Fibroblast of skin of abdomen (primary cell): ENCODE measurements at places on chromosomes 3 and 15.

DNA sequence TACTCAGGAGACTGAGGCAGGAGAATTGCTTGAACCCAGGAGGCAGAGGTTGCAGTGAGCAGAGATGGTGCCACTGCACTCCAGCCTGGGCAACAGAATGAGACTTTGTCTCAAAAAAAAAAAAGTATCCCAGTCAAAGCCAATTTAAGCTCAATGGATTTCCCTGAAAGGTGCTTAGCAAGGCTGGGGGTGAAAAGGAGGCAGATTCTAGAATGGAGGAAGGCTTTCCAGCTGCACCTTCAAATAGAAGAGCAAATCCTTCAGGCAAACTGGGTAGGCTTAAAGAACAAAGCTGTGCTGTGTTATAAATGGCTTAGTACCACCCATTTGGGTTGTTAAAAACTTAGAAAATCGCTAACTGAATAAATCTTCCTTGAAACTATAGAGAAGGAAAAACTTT, 3.0 kb upstream of the IFT57 start:
- DNase-seq = no peak

DNA sequence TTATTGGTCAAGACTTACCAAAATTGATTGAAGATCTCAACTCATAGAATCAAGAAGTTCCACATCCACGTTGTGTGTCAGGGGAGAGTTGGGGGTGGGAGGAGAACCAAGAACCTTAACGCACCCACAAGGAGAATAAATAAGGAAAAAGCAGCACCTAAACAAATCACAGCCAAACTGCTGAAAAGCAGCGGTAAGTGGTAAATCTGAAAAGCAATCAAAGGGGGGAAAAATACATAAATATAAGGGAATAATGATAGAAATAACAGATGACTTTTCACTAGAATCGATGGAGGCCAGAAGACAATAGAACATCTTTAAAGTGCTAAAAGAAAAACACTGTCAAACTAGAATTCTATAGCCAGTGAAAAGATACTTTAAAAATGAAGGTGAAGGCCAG, 20.1 kb upstream of the BHLHE40 start:
- no peak for DNase-seq

- no peak for DNase-seq
Measured at GRCh38 chr3:80331494-80332170, 563.8 kb upstream of the ROBO1 start.

- no peak for DNase-seq
Measured at GRCh38 chr3:147354623-147355022, 51.7 kb downstream of the ZIC4 start.

DNA sequence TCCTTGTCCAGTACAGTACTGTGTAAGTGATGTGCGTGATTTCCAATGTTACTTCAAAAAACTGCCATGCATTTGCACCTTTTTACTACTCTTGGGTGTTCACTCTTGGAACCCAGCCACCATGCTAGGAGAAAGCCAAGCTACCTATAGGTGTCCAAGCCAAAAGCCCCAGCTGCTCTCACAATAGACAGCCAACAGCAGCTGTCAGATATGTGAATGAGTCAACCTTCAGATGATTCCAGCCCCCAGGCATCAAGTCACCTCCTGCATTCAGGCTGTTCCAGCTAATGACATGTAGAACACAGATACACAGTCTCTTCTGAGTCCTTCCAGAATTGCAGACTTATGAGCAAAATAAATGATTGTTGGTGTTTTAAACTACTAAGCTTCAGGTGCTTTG, 417.7 kb upstream of the TGFBR2 start:
- peak; percentile 27 for DNase-seq

DNA sequence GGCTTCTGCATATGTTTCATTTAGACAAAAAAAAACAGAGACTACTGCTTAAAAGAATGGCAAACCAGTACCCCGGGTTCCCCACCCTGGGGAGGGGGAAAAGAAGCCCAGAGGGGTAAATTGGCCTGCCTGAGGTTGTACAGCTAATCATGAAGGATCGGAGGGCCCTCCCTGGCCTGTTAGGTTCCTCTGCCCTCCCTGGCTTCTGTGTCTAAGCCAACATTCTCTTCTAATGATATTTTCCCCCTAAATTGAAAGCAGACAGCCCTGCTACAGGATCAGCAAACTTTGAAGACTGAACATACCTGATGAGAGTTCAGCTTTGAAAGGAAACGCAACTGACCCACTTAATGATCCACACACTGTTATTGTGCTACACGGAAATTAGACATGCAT, 2.5 kb downstream of the ARHGAP31 start:
- peak; percentile 58 for DNase-seq

DNA sequence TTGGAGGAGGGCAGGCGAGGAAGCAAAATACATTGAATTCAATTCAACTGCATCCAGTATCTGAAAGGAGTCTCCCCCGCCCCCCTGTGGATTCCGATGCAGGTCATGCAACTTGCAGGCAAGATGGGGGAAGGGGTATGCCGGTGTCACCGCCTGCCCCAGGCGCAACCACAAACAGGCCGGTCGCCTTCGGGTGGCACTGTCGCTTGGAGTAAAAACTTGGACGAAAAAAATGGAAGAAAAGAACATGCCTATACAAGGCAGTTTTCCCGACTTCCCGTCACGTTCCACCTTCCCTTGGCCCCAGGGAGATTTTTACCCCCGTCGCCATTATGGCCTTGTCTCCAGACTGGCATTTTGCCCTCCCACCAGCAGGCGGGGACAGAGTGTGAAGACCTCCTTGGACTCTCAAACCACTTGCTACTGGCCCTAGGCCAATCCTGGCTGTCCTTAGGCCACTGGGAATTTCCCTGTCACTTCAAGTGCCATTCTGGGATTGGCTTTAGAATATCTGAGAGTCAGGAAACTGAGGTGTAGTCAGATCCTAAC, 1.6 kb upstream of the NTRK3 start:
- no peak for DNase-seq

- peak; percentile 2 for DNase-seq
Measured at GRCh38 chr3:39870706-39871105, 61.3 kb downstream of the MYRIP start.

DNA sequence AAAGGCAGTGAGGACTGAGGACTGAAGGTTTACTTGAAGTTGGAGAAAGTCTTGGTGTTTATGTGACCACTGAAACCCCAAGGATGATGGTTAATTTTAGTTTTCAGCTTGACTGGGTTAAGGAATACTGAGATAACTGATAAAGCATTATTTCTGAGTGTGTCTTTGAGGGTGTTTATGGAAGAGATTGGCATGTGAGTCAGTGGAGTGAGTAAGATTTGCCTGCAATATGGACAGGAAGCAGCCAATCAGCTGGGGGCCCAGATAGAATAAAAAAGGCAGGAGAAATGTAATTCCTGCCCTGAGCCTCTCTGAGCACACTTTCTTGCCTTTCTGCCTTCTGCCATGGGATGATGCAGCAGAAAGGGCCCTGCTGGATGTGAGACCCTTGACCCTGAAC, 92.4 kb downstream of the KBTBD8 start:
- peak; percentile 82 for DNase-seq

DNA sequence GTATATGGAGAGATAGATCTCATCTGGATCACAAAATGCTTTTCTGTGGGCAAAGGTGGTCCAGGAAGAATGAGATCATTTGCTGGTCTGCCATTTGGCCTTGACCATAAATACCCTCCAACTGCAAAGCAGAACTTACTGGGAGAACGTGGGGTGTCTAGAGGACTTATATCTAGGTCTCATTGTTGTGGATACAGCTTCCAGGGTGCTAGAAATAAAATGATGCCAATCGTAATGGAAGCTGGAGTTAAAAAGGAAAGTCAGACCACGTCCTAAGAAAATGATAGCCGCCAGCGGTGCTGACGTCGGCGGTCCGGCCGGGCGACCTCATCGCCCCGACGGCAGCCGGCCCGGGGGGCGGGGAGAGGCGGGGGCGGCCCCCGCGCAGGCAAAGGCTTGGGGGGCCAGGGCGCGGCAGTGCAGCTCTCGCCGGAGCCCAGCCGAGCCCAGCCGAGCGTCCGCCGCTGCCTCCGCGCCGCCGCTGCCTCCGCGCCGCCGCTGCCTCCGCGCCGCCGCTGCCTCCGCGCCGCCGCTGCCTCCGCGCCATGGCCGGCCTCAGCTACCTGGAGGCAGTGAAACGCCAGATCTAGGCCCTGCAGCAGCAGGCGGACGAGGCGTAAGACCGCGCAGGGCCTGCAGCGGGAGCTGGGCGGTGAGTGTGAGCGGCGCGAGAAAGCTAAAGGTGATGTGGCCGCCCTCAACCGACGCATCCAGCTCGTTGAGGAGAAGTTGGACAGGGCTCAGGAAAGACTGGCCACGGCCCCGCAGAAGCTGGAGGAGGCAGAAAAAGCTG, 89.5 kb downstream of the EOMES start:
- DNase-seq = peak; percentile 60

DNA sequence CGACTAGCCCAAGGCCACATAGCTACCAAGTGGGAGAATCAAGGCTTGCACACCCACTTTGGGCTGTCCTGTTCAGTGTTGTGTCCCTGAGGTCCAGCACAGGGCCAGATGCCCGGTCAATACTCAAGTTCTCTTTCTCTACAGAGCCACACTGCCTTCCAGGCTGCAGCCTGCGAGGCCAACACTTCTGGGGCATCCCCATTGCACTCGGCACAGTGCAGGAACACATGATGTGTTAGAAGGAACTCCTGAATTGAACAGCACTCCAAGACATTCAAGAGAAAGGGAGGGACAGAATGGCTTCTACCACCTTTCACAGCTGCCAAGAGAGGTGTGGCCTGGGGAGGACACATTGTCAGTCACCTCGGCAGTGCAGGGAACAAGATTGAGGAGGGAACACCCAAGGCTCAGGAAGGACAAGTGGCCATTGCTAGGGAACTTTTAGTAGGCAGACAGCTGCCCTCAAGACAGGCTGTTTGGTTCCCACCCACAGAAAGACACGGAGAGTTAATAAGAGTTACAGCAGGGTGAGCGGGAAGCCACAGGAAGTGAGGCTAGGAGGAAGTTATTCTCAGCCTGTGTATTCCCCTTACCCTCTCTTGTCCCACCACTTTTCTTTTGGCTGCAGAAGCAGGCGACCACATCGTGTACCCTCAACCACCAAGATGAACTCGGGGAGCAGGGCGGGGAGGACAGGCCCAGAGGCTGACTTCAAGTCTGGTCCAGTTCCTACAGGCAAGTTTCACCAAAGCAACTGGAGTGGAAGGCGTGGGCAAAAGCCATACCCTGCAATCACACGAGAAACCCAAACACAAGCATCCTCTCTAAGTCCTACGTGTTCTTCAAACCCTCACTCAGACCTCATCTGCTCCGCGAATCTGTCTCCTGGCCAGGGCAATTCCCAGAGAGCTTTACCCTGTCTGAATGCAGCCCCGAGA, 69.4 kb downstream of the SRGAP3 start:
- DNase-seq = no peak

DNA sequence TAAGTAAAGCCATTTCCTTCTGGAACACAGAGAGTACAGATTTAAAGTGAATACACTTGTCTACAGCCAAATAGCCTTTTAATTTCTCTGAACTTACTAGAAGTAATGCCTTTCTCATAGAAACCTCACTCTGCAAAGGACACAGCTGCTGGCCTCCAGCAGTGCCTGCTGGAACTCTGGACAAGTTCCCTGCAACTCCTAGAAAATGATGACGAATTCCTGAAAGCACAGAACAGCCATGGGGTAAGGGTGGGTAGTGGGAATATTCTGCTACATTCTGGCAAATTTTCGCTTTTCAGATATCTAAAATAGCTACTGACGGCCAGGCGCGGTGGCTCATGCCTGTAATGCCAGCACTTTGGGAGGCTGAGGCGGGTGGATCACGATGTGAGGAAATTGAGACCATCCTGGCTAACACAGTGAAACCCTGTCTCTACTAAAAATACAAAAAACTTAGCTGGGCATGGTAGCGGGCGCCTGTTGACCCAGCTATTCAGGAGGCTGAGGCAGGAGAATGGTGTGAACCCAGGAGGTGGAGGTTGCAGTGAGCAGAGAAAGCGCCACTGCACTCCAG, 34.4 kb downstream of the RYK start:
- no peak for DNase-seq

DNA sequence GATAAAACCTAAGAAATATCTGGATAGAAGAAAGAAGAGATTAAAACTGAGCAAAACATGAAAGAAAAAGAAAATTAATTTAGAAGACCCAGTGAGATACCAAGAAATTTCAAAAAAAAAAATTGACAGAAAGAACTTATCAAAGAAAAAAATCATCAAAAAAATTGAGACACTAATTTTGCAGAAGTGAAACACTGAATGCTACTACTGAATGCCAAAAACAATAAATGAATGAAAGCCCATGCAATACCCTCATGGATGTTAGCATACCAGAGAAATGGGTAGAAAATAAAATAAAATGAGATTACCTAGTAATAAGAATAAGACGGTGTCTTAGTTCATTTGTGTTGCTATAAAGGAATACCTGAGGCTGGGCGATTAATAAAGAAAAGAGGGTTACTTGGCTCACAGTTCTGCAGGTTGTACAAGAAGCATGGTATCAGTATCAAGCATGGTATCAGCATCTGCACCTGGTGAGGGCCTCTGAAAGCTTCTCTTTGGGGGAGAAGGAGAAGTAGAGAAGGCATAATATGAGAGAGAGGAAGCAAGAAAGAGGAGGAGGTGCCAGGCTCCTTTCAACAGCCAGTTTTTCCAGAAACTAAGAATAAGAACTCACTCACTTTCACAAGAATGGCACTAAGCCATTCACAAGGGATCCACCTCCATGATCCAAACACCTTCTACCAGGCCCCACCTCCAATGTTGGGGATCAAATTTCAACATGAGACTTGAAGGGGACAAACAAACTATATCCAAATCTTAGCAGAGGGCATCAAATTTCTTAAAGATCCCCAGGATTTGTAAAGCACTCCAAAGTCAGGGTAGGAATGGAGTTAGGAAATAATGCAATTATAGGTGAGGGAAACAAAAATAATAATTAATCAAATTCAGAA, 73.2 kb downstream of the BTLA start:
- no peak for DNase-seq

DNA sequence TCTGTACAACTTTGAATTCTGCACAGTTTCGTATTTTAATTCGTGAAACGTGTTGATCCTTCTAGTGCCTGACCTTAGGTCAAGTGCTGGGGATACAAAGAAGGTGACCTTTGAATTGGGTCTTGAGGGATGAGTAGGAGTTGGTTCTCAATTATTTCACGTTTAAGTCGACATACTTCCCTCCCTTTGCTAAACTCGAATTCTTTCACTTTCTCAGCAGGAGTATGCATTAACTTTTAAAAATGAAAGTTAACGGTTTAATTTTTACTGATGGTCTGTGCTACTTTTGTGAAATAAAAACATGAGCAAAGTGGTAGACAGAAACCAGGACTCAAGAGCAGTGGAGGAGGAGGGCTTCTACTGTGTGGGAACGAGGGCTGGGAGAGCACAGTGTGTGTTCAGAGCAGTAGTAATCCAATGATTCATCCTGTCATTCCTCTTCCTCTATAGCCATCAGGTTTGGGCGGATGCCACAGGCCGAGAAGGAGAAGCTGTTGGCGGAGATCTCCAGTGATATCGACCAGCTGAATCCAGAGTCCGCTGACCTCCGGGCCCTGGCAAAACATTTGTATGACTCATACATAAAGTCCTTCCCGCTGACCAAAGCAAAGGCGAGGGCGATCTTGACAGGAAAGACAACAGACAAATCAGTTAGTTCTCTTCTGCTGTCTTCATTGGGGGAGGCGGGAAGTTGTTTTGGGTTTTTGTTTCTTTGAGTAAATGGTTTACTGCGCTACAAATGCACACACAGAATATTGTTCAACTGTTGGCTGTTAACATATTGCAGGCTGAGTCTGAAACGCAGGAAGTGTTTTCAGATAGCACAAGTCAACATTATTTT, 78.6 kb upstream of the TSEN2 start:
- peak; percentile 54 for DNase-seq
